ENCODE measurements at places on chromosomes 16 and 17. TPM values are rescaled to one million over a fixed set of nuclear protein-coding genes. Genes with fewer than 3 reads are reported as not detected.
A peak's percentile ranks its signal among the peaks of the same experiment; 100 is the strongest.

The GRAPL gene
- 1.3 TPM for total RNA-seq

The RPS15A gene
- 699 TPM for total RNA-seq

The LPCAT2 gene
- 13.8 TPM for total RNA-seq

The TP53TG3C gene
- not detected for total RNA-seq

The RHBDL3 gene
- total RNA-seq: 5.0 TPM

The RRAD gene
- total RNA-seq: 1.1 TPM

The PALB2 gene
- total RNA-seq: 15.2 TPM

The GRAP gene
- total RNA-seq: 1.9 TPM

- DNase-seq: no peak
These were observed 43.4 kb downstream of the MEAK7 start for GRCh38 chr16:84461029-84461412.

DNA sequence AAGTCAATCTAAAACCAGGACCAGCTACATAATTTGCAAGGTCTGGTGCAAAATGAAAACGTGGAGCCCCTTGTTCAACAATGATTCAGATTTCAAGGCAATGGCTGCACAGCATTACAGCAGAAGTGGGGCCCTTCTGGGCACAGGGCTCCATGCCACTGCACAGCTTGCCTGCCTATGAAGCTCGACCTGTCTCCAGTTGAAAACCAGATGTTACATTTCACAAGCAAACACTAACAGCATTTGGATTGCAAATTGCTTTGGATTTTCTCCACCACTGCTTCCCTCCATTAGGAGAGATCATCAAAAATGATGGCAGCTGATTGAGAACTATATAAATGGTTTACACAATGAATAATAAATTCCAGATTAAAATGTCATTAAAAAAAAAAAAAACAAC lies 551.4 kb upstream of the ZFHX3 start:
- no peak for DNase-seq

DNA sequence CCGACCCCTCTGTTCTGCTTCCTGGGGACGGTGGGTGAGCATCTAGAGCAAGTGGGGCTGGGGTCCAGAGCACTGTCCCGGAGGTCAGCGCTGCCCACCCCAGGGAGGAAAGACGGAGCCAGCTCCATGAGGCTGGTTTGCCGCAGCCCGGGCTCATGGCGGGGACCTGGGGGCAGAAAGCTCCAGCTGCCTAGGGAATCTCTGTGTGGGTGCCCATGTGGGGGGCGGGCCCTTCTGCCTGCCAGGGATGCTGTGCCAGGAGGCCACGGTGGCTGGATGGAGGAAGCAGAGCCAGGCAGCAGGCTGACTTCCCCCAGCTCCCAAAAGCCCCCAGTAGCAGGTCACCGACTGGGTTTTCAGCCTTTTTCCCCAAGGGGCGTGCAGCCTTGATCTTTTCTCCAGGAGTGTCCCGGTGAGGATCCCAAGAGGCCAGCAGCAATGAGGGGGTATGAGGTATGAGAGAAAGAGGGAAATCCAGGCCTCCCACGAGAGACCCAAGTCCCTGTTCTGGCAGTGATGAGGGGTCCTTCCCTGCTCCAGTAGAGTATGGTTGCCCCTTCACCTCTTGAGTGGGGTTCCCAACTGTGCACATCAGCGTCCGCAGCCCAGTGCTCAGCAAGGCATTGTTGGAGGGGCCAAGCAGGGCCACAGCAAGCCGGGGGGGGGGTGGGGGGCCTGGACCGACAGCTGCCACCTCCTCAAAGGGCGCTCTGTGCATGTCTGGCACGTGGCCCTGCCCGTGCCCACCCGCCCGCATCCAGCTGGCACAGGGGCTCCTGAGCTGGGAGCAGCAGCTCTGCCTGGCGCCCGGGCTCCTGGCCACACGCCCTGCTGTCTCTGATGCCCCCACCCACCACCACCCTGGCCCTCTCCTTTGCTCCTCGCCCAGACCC lies 15.6 kb upstream of the BCAR1 start:
- peak; percentile 8 for DNase-seq

GRCh38 chr16:57531635-57532265 lies 4.6 kb downstream of the CCDC102A start:
- DNase-seq: no peak

DNA sequence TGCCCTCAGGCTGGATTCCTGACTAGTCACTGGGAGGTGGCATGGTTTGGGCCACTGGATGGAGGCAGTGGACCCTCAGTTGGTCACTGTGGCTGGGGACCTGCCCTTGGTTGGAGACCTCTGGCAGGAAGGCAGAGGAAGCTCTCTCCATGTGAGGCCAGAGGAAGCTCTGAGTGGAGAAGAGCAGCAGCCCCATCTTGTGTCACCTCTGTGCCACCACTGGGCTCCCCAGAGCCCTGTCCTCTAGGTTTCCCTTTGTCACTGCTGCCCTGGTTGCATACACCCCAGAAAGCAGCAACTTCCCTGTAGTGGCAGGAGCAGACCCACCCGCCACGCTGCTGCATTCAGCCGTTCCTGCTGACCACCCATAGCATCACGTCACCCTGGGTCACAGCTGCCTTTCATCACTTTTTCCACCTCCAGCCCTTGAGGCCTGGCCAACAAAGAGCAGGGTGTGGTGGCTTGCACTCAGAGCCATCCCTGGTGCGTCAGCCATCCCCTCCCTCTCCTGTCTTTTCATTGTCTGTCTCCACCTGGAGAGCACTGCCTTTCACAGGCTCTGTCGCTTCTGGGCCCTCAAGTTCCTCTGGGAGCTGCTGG lies 11.9 kb downstream of the CTRL start:
- no peak for DNase-seq

- no peak for DNase-seq
These were observed 253.3 kb downstream of the STX8 start for GRCh38 chr17:9322326-9322725.

DNA sequence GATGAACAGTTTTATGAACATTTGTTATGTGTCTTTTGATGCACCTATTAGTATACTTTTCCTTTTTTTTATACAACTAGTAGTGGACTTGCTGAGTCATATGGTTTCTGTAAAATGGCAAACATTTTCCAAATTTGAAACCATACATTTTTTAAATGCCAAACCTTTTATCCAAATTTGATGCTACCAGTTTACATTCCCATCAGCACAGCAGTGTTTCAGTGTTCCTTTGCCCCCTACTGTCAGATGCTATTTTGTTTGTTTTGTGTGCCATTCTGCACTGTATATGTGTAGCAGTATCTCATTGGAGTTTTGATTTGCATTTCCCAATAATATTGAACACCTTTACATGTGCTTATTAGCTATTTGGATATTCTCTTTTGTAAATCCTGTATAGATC lies 219.4 kb downstream of the TANC2 start:
- no peak for DNase-seq

DNA sequence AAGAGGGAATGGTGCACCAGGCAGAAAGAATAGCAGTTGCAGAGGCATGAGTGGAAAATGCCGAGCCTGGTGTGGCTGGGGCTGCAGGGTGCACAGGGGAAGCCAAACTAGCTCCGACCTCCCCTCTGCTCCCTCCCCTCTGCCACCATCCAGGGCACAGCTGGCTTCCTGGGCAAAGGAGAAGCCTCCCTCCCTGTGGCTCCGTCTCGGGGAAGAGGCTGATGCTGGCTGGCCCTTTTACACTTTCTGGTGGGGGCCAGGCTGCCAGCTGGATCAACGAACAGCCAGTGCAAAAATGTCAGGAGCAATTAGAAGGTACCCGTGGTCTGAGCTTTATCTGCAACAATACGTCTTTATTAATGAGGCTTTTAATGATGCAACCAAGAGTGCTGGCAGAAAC lies 37.1 kb upstream of the KCNJ12 start:
- no peak for DNase-seq

GRCh38 chr17:10072556-10073425 lies 125.6 kb downstream of the GAS7 start:
- DNase-seq: no peak

DNA sequence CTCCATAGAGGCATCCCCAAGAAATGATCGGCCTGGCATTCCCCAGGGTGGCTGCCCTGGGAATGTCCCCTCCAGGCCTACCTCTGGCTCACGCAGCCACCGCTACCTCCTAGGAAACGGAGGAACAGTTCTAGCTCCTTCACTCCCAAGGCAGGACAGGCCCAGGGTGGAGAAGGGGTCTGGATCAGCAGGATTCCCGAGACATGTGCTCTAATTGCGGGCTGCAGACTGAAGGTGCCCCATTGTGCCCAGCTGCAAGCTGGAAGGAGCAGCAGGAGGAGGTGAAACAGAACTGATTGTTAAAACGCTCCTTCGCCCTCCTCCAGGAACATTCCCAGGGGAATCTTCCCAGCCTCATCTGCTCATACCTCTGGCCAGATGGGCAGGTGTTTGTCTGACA lies 40.8 kb downstream of the SCNN1G start:
- no peak for DNase-seq

GRCh38 chr17:17645961-17646360 lies 35.3 kb upstream of the RAI1 start:
- no peak for DNase-seq

- DNase-seq: no peak
These were observed 340.3 kb upstream of the TNRC6C start for GRCh38 chr17:77618173-77618572.
